ENCODE measurements at places on chromosomes 4 and X.

DNA sequence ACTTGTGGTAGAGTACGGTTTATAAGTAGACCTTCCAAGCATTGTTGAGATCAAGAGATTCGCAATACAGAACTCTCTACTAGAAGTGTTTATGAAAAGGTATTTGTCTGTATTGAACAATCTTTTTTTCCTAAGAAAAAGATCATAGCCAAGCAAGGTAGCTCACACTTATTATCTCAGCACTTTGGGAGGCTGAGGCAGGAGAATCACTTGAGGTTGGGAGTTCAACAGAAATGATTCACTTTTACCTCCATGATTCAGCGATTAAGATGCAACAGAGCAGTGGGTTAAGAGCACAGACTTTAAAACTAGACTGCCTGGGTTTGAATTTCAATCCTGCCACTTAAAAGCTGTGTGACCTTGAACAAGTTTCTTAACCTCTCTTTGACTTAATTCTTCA is 74.3 kb downstream of the TMEM156 start:
- no peak for DNase-seq

- DNase-seq = no peak
Measured at GRCh38 chrX:17608888-17609287, 128.4 kb upstream of the SCML1 start.

DNA sequence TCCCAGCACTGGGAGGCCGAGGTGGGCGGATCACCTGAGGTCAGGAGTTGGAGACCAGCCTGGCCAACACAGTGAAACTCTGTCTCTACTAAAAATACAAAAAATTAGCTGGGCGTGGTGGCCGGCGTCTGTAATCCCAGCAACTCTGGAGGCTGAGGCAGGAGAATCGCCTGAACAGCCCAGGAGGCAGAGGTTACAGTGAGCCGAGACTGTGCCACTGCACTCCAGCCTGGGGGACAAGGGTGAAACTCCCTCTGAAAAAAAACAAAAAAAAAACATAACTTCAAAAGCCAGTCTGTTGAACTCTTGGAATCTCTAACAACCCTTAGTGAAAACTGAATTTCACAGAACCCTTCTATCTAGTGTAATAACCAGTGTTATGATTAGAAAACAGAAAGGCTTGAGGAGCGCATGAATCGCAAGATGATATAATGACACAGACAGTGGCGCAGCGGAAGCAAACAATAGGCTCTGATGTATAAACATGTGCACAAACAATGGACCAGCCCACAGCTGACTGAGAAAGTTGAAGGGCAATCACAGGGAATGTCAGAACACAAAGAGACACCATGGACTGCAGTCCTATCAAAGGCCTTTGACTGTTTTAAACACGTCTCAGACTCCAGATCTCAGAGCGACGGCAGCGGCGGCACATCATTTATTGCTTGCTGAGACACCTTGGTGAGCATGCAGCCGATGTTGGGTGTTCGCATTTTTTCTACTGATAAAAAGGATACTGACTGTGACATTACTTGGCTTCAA is 81.6 kb downstream of the NSUN7 start:
- no peak for DNase-seq

DNA sequence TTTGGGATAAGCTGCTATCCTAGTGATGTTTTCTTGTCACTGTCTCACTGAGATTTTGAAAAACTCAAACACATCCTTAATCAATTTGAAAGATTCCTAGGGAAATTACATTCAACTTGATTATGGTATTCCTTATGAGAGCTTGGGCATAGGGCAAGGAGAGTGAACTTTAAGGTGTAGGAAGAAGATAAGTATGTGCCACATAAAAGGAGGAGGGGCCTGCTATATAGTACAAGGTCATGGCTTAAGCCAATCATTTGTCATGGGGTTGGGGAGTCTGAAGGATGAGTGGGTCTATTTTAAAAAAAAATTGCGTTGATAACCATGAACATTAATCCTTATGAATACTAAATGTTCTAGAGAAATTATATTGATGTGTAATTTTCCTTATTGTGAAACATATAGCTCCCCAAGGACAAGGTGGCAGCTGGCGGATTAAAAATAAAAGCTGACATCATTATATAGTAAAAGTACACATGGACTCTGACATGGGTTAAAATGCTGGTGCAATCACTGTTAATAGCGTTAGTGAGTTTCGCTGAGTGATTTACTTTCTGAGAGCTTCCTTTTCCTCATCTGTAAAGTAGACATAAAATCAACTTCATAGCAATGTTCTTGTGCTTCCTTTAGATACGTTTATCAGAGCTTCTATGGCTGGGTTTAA is 17.4 kb downstream of the GALNT7 start:
- DNase-seq = no peak

DNA sequence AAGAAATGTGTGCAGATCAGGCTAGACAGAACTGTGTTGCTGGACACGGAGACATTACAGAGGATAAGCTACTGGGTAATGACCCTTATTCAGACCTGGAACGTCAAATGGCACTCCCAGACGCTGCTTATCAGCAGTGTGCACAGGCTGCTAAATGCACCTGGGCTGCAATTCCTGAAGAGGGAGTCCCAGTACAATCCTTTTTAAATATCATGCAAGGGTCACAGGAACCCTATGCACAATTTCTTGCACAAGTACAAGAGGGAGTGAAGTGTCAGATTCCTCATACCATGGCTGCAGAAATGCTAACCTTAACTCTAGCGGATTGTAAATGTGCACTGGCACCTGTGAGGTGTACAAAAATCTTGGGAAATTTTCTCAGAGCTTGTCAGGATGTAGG is 16.9 kb downstream of the SPIN2B start:
- no peak for DNase-seq
